Stimulated activated naive CD8-positive, alpha-beta T cell treated with anti-CD3 and anti-CD28 coated beads, Interleukin-15, amount 100 ng/mL, for 72 hours (primary cell): ENCODE measurements at places on chromosomes 1 and 21.

DNA sequence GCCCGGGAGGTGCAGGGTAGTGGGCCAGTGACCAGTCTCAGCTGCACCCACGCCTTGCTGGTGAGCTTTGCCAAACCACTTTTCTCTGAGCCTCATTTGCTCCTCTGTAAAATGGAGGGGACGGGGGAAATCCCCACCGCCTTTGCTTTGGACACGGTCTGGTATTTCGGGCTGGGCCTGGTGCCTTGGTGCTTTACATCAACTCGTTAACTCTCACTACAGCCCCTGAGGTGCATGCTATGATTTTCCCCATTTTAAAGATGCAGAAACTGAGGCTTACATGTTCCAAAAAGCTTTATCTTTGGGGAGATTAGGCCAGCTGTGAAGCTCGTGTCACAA lies 116.1 kb upstream of the RUNX3 start:
- DNase-seq = no peak

DNA sequence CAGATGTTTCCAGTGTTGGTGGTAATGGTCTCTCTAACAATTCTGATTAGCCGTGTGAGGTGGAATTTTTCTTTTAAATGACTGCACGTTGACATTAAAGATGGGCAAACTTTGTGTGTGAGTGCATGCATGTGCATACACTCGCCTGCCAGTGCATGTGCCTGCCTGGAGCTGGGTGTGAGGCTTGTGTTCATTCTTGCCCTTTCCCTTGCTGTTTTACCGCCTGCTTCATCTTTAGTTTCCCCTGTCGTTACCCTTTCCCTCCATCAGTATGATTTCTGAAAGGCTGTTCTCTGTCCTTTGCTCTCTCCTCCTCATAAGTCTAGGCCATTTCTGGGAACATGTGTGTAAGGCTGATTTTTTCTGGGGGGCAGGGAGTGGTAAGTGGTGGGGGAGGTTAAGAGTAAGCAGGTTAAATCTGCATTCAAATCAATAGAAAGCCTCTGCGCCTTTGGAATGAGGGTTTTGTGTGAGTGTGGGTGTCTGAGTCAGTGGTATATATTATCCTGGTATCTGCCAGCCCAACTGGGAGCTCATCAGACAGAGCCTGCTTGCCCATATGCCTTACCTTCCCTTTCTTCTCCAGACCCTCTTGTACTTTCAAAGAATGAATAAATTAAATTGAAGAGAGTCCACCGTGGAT lies 112.5 kb downstream of the PBX1 start:
- no peak for DNase-seq

- no peak for DNase-seq
Observed at GRCh38 chr1:161006563-161006962, 14.4 kb downstream of the F11R start.

DNA sequence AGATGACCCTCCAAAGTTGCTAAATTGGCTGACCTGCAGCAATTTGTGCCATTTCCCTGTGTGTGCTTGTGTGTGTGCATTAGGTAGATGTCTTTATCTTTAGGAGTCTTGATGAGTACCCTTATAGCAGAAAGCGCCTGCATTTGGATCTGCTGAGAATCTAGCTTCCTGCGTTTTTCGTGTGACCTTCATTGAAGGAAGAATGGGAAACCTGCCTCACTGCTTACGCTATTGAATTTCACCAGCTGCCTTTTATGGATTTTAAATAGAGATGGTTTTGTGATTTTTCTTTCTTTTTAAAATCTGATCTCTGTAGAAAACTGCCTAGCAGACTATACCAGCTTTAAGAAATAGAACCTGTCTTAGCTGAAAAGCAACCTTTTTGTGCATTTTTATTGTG lies 124.5 kb downstream of the CACHD1 start:
- DNase-seq = no peak
